ENCODE measurements at places on chromosomes 7 and 10.

DNA sequence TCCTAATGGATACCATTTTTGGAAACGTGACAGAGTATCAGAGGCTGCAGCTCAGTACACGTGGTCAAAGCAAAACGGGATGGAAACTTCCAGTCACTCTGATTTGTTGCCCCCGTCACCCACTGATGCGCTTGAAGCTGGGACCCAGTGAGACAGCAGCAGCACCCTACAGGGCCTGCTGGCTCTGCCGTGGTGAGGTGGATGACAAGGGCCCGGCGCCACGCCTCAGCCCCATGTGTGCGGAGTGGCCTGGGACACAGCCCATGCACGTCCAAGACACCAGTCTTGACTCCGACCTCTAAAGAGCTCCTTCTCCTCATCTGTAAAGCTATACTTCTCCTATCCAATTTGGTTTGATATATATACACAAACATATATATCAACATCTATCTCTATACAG lies 39.0 kb downstream of the CLEC2L start:
- DNase-seq = no peak

DNA sequence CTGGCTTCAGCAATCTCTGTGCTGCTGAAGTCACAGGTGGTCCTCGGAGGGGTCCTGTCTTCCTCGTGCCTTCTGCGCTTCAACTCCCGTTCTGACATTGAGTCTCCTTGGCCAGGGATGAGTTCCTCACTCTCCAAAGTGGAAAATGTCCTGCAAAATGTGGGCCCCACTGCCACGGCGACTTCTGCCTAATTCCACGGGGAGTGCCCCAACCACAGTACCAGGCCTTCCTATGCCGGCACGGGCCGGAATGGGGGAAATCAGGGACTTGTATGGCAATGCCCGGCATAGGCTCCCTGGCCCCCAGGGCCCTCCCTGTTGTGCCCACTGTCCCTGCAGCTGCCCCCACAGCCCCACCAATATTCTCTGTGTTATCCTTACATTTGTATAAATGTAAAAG lies 420.5 kb downstream of the TCERG1L start:
- DNase-seq = no peak

GRCh38 chr7:157543276-157543675 lies 206.5 kb downstream of the DNAJB6 start:
- no peak for DNase-seq

- DNase-seq = no peak
Measured at GRCh38 chr10:43263551-43264343, 3.1 kb downstream of the RASGEF1A start.

GRCh38 chr10:16612115-16612980 lies 90.7 kb upstream of the C1QL3 start:
- DNase-seq = no peak

DNA sequence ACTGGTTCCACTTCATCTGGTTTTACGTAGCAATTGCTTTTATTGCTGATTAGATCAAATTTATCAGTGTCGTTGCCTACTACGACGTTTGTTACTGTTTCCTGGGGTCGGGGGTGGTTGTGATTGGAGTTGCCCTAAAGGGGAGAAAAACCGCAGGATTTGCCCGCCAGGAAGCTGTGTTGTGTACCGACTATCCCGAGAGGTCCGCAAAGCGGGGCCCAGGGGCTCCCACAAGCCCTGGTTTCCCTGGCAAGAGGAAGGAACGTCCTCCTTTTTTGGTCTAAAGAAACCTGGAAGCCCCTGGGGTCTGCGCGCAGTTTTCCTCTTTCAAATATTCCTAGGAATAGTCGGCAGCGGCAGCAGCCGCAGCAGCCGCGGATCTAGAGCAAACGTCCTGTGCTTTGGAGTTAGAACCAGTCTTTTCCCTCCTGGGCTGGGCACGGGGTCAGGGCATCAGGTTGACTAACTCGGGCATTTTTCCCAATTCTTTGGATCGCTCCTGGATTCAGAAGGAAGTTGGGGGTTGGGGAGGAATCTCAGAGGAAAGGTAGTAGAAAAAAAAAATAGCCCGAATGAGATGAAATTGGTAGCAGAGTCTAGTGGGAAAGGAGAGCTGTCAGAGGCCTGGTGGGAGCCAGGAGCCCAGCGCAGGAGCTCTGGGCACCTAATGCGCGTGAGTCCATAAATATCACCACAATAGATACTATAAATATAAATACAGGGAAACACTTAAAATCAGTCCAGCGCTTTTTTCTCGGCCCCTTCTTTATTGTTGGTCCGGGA lies 4.6 kb downstream of the VAX1 start:
- no peak for DNase-seq
